Left renal pelvis (tissue), 4 donors: ENCODE measurements at places on chromosomes 1 and 21. TPM values are rescaled to one million over a fixed set of nuclear protein-coding genes. Genes with fewer than 3 reads are reported as not detected.

The POMGNT1 gene
- 70.5 TPM for polyA plus RNA-seq

The NBPF12 gene
- 20.6 TPM for polyA plus RNA-seq

DNA sequence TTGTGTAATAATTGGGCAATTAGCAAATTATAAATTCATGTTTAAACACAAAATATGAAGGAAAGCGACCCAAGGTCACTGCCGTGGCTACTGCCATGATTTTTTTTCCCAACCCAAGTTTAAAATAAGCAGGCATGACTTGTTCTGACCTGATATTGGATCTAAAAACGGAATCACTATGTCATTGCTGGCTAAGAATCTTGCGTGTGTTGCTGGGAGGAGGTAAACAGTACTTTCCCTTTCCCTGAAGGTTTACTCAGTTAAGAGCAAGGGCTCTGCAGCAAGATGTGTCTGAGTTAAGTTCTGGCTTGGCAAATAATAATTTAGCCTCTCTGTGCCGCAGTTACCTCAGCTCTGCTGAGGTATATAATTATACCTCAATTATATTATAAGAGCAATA lies 125.7 kb upstream of the L1TD1 start:
- DNase-seq, result no peak

GRCh38 chr1:24411963-24412362 lies 1.6 kb downstream of the STPG1 start:
- DNase-seq, result no peak

DNA sequence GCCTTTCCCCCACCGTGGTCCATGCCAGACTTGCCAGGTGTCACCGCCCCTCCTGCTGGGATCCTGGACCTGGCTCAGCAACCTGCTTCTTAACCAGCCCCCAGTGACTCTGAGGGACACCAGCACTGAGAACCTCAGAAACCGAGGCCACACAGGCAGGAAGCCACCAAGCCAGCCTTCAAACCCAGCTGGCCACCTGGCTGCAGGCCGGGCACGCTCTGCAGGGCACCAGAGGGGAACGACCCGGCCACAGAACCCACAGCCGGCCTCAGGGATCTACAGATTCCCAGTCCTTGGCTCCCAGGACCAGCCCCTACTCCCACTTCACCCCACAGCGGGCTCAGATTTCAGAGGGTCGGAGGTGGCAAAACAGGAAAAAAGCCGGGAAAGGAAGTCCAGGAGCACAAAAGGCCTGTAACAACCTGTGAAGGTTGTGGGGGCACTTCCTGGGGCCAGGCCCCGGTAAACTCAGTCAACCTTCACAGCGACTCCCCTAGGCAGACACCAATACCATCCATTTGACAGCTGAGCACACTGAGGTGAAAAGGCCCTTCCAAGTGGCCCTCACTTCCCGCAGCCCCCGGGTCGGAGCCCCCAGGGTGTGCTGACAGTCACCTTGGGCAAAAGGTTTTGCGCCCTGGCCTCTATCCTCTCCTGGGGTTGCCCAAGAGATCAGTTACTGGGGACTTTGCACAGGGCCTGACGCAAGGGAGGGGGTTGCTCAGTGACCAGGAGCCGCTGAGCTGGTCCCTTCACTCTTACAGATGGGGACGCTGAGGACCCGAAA lies 14.1 kb downstream of the RUNX3 start:
- no peak for DNase-seq

DNA sequence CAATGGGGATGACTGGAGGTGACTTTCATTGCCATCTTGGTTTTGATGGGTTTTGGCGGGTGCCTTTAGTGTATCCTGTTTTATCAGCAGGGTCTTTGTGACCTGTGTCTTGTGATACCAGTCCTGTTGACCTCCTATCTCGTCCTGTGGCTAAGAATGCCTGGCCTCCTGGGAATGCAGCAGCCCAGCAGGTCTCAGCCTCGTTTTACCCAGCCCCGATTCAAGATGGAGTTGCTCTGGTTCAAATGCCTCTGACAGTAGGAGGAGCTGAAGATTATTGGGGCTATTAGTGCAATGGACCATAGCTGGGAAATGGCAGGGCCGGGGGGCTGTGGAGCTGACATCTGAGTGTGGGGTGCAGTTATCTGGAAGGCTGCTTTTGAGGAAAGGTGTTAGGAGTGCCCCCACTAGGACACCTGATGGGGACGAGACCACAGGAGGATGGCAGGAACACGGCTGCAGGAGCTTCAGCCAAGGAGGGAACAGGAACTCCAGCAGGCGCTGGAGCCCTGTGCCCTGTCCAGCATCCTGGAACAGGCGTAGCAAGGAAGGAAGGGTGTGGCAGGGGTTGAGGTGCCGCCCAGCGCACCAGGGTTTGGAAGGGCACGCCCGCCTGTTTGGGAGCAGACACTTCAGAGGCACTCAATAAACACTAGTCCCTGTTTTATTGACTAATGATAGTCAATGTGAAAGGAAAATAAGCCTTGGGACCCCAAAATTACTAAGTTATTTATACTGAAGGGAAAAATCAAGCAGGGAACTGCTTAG lies 15.3 kb upstream of the AGPAT3 start:
- DNase-seq, result no peak

DNA sequence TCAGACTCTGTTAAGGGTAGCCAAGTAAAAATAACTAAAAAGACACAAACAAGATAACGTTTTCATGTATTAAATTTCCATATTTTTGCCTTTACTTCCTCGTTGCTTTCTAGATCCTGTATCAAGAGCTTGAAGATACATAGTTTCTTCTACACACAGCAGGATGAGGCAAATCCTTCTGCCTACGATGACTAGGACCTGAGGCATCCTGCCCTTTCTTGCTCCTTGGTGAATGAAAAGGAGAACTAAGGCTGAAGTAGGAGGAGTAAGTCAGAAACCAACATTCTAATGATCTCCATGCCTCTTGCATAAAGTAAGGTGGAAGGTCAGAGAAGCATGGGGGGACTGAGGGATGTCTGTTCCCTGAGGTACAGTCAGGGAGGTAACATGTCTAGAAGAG lies 102.6 kb downstream of the GPATCH2 start:
- no peak for DNase-seq

- DNase-seq, result no peak
Observed at GRCh38 chr1:155537193-155537592, 25.4 kb downstream of the ASH1L start.
